ENCODE measurements at places on chromosomes 11 and 22. TPM values are rescaled to one million over a fixed set of nuclear protein-coding genes. Genes with fewer than 3 reads are reported as not detected.

The SOX6 gene
- total RNA-seq: not detected

GRCh38 chr11:125429807-125430678 is 66.0 kb downstream of the FEZ1 start:
- no peak overlapping the region for H3K4me3 ChIP-seq
- H3K27ac ChIP-seq: no peak overlapping the region
- peaks cover 15% of the 10 kb centered on the region for H3K27me3 ChIP-seq

- peaks cover 4% of the 10 kb centered on the region for H3K27me3 ChIP-seq
- H3K27ac ChIP-seq: no peak overlapping the region
- H3K36me3 ChIP-seq: no peaks in the 10 kb centered on the region
- no peak for DNase-seq
- no peaks in the 10 kb centered on the region for H3K4me1 ChIP-seq
- no peak overlapping the region for H3K4me3 ChIP-seq
Observed at GRCh38 chr11:12901874-12902481, 107.1 kb upstream of the RASSF10 start.

The SLC22A8 gene
- not detected for total RNA-seq

- H3K36me3 ChIP-seq: no peaks in the 10 kb centered on the region
- no peaks in the 10 kb centered on the region for H3K27me3 ChIP-seq
- H3K27ac ChIP-seq: no peak overlapping the region
- H3K4me1 ChIP-seq: no peaks in the 10 kb centered on the region
- no peak overlapping the region for H3K4me3 ChIP-seq
Observed at GRCh38 chr11:70836071-70836470, 416.3 kb downstream of the SHANK2 start.

GRCh38 chr11:64032050-64032449 is 3.7 kb upstream of the FLRT1 start:
- no peak for DNase-seq
- peaks cover 6% of the 10 kb centered on the region for H3K4me1 ChIP-seq

The H19 gene
- not detected for total RNA-seq

The CHKB gene
- 138 TPM for total RNA-seq

The ELF5 gene
- total RNA-seq: not detected

DNA sequence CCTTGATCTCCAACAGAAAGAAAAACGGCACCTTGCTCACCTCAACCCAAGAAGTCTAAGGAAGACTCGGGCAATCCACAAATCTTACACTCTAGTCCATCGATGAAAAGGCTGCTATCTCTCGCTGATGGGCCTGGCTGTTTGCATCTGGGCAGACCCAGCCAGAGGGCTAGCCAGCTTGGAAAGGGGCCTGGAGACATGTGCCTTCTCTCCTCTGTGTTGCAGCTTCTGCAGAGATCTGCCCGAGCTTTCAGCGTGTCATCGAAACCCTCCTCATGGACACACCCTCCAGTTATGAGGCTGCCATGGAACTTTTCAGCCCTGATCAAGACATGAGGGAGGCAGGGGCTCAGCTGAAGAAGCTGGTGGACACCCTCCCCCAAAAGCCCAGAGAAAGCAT is 3.2 kb downstream of the SCGB1A1 start:
- no peak for DNase-seq
- H3K27me3 ChIP-seq: peaks cover 2% of the 10 kb centered on the region
- no peak overlapping the region for H3K4me3 ChIP-seq
- no peaks in the 10 kb centered on the region for H3K36me3 ChIP-seq
- peaks cover 6% of the 10 kb centered on the region for H3K4me1 ChIP-seq
- no peak overlapping the region for H3K27ac ChIP-seq

The APOBEC3F gene
- 82.4 TPM for total RNA-seq

- no peak overlapping the region for H3K27ac ChIP-seq
- DNase-seq: no peak
- no peaks in the 10 kb centered on the region for H3K36me3 ChIP-seq
- peaks cover 22% of the 10 kb centered on the region for H3K27me3 ChIP-seq
- peaks cover 12% of the 10 kb centered on the region for H3K4me1 ChIP-seq
Observed at GRCh38 chr22:43337946-43338345, 5.2 kb downstream of the SCUBE1 start.

Data from activated B cell treated with CpG ODN at 0.5 μM for 24 hours (primary cell).